ENCODE measurements at places on chromosomes 5 and 9. TPM values are rescaled to one million over a fixed set of nuclear protein-coding genes. Genes with fewer than 3 reads are reported as not detected.

- DNase-seq = no peak
Observed at GRCh38 chr5:9905661-9906060, 275.5 kb upstream of the TAS2R1 start.

GRCh38 chr5:138018849-138019248 lies 14.0 kb downstream of the FAM13B start:
- DNase-seq = no peak

MIGA2 gene
- 68.3 TPM for total RNA-seq

NELFB gene
- total RNA-seq = 61.6 TPM

DNA sequence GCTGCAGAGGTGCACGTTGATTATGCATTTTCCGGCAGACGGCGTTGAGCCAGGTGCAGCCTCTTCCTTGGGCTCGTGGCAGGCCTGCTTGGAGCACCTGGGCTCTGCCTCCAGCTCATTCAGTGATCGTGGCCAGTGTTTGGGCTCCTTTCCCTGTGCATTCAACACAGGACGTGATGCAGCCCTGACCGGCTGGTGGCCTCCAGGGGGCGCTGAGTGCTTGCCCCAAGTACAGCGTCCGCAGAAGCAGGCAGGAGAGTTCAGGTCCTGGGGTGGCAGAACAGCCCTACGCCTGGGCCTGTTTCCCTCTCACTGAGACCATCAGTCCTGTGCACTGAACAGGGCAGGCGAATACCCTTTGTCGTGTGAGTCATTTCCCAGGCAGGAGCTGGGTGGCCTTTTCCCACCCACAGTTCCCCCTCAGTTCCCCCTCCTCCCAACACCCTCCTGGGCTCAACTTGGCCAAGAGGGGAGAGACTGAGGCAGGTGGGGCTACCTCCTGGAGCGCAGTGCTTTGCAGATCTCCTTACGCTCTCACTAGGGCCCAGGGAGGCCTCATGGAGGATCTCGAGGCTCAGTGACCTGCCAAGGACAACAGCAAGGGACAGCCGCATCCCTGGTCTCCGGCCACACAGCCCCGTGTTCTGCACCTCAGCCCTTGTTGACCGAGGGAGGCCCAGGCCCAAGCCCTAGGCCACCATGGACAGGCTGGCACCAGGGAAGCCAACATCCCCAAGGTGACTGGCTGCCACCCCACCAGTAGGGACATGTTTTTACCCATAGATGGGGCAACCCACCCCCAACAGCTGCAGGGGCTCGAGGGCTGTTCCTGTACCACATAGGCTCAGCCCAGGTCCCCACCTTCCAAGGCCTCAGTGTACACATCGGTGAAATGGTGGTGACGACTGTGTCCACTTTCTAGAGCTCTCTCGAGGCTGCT lies 52.9 kb downstream of the LRSAM1 start:
- DNase-seq = peak; percentile 92

DNA sequence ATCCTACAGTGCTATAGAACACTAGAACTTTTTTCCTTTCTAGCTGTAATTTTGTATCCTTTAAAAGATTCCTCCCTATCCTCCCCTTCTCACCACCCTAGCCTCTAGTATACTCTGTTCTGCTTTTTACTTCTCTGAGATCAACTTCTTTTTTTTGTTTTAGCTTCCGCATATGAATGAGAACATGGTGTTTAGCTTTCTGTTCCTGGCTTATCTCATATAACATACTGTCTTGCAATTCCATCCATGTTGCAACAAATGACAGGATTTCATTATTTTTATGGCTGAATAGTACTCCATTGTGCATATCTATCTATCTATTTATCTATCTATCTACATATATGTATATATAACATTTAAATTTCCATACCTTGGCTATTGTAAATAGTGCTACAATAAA lies 126.0 kb upstream of the MAN2A1 start:
- DNase-seq = no peak

MYO10 gene
- total RNA-seq = 71.7 TPM

- DNase-seq = peak; percentile 78
Observed at GRCh38 chr9:27529316-27530278, at the start of gene MOB3B. Gene MOB3B (minus strand): TSS chr9:27529814. CDS start chr9:27455550, 74,264 bp downstream.

GRCh38 chr5:108345541-108346171 lies 36.2 kb downstream of the FBXL17 start:
- DNase-seq = no peak

DNA sequence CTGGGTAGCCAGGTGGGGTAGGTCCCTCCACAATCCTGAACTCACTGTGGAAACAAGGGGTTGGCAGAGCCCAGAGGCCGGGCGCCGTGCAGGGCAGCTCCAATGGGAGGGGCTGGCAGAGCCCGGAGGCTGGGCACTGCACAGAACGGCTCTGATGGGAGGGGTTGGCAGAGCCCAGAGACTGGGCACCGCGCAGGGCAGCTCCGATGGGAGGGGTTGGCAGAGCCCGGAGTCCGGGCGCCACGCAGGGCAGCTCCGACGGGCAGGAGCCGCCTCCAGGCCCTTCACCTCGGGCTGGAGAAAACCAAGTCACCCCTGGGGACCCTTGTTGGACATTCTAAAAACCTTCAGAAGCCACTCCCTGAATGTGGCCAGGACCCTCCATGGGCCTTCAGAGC lies 9.3 kb downstream of the NACC2 start:
- peak; percentile 71 for DNase-seq

JADE2 gene
- total RNA-seq = 27.1 TPM

GRCh38 chr5:100950985-100951384 lies 47.9 kb upstream of the ST8SIA4 start:
- no peak for DNase-seq

DNA sequence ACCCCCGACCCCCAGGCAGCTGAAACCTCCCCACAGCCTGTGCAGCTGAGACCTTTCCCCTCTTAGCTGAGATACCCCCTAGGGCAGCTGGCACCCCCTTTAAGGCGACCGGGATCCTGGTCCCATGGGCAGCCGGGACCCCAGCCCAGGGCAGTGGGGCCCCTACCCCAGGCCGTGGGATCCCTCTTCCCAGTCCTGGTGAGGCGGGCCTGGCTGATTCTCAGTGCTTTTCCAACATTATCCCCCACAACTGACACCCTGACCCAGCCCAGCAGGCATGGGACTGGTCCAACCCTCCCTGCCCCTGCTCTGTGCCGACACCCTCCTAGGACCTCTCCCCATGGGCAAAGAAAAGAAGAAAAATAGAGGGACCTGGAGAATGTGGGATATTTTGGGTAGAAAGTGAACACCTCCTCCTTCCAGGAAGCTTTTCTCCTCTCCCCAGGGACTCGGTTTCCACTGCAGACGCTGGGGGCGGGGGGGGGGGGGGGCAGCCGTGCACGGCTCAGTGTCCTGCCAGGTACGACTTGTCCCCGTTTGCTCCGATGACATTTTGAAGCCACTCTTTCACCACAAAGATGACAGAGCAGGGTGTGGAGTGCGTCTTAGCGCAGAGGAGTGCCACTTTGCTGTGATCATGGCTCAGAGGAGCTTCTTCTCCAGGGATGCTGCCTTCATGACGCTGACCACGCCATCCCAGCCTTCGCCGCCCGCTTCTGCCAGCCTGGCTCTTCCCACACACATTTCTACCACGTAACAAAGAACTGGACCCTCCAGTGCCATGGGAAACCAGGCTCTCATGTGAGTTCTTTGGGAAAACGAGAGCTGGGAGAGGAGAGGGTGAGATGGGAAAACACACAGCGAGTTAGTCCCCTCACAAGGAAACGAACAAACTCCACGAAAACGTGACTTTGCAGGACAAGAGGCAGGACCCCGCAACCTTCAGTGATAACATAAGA lies 47.5 kb downstream of the MRPL36 start:
- no peak for DNase-seq

GRCh38 chr9:84513473-84513872 lies 156.1 kb upstream of the NTRK2 start:
- no peak for DNase-seq

GRCh38 chr5:159184236-159184635 lies 25.1 kb downstream of the RNF145 start:
- DNase-seq = no peak

DNA sequence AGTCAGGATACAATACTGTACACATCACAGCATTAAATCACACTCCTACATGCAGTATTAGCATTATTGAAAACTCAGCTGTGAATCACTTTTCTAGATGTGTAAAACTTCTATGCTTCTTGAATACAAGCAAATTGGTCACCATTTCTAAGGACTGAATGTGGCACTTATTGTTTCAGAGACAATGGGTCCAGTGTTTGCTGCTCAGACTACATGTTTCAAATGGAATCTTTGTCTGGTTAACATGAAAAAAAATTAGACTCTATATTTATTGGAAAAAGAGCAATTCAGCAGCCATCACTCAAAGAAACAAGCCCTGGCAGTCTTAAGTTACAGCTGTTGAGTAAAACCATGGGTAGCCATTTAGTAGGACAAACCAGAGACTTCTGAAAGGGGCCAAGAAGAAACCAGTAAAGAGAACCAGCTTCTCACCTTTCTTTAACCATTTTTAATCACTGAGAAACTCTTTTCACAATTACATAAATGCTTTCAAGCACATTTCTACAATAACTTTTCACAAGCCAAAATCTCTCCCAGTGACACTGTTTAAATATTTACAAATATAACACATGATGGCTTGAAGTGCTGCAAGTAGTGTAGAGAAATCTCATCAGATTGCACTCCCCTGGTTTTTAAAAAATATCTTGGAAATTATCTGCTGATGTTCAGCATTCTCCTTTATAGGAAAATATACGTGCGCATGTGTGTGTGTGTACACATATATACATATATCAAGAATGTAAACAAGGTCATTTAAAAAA lies 35.2 kb downstream of the OR2K2 start:
- DNase-seq = no peak

GRCh38 chr9:14532456-14533115 lies 160.6 kb downstream of the ZDHHC21 start:
- no peak for DNase-seq

DNA sequence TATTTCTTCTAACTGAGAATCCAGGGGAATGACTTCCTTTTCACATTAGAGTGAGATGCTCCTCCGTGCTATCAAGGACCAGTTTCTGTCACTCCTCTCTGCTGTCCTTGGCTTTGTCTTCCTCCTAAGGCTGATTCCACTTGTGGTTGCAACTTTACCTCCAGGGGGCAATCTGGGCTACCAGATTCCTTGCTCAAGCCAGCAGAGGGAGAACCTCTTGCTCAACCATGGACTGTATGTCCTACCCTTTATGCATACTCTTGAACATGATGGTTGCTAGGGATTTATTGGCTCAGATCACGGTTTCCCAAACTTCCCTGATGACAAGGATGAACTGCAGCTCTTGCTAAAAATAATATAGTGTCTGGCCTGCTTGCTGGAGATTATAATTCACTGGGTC lies 24.0 kb downstream of the NNT start:
- DNase-seq = peak; percentile 10

MEIKIN gene
- not detected for total RNA-seq

GHR gene
- 4.0 TPM for total RNA-seq

- DNase-seq = no peak
Observed at GRCh38 chr9:16329671-16330113, 540.8 kb downstream of the BNC2 start.

GRM6 gene
- not detected for total RNA-seq

COL15A1 gene
- 9.5 TPM for total RNA-seq

RASGRF2 gene
- total RNA-seq = 2.3 TPM

UGT3A1 gene
- not detected for total RNA-seq

DNA sequence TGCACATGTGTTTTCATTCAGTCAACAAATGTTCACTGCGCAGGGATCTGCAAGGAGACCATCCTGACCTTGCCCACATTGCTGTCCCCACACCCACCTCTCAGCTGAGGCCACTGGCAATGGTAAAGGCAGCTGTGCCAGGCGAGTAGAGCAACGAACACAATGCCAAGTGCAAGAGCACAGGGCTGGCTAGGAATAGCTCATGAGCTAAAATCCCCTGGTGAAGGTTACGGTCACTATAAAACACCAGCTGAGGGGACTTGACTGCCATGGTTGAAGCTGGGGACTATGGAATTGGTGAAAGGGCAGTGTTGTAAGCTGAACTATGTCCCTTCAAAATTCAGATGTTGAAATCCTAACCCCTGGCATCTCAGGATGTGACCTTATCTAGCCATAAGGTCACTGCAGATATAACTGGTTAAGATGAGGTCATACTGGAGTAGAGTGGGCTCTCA lies 96.1 kb downstream of the OTULIN start:
- no peak for DNase-seq

DNA sequence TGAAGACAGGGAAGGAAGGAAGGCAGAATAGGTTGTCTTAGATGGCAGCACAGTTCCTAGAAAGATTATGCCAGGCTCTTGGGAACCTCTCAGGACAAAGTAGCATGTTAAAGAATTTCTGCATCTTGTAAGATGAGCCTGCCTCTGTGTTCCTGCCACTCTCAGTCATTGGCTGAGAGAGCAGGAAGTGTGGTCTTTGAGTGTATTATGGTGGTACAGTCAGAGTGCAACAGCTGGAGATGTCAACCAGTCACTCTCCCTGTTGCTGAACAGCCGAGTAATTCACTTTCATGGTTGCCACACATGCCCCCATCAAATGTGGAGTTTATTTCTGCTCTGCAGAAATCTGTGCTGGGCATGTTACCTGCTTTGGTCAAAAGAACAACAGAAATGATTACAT lies 659.6 kb upstream of the RIOK2 start:
- DNase-seq = no peak

GRCh38 chr5:66872736-66873331 lies 276.6 kb downstream of the MAST4 start:
- DNase-seq = no peak

DNA sequence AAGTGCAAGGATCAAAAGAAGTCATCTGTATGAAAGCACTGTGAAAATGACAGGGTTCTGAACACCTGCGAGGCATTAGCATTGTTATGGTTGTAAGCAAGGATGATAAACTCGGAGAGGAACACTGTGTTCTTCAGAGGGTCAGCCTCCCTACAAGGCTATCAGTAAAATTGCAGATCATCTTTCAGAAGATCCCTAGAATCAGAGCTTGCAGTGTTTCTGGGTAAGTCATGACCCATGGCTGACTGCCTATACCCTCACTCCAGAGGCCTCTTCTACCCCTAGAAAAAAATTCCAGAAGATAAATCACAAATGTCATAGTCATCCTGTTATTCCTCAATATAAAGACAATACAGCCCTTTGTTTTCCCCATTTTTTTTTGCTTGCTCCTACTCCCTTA lies 292.6 kb downstream of the DMAC1 start:
- DNase-seq = no peak

GRCh38 chr5:132500931-132501628 lies 10.5 kb upstream of the IRF1 start:
- peak; percentile 78 for DNase-seq

GRCh38 chr9:128568470-128569078 lies 16.2 kb downstream of the SPTAN1 start:
- no peak for DNase-seq

ZNF658 gene
- total RNA-seq = 3.7 TPM

GRCh38 chr9:27432308-27432707 lies 91.8 kb upstream of the IFNK start:
- DNase-seq = no peak

GRCh38 chr9:135554718-135555117 lies 6.8 kb upstream of the PAEP start:
- no peak for DNase-seq

NUTM2F gene
- not detected for total RNA-seq
